ENCODE measurements at places on chromosomes 3 and 15.

DNA sequence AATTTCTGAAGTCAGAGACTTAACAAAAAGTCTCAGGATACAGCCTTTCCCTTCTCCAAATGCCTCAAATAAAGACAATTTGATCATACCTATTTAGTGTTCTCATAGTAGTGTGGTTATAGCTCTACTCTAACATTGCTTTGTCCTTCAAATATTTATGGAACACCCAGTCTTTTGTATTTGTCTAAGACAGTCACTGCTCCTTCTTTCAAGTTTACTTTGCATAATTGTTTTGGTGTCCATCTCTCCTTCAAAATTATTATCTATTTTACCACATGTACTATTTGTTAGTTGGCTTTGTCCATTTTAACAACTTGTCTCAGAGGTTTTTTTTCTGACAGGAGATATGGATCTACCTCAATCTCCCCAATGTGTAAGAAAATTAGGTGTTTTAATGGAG is 118.8 kb downstream of the UNC13C start:
- no peaks in the 10 kb centered on the region for H3K4me1 ChIP-seq
- H3K27ac ChIP-seq, result no peak overlapping the region
- no peak overlapping the region for H3K4me3 ChIP-seq
- no peaks in the 10 kb centered on the region for H3K36me3 ChIP-seq
- DNase-seq, result no peak

GRCh38 chr3:43727930-43728329 is 37.2 kb downstream of the ABHD5 start:
- no peaks in the 10 kb centered on the region for H3K4me1 ChIP-seq
- no peak overlapping the region for H3K27ac ChIP-seq
- H3K4me3 ChIP-seq, result no peak overlapping the region
- H3K36me3 ChIP-seq, result no peaks in the 10 kb centered on the region
- no peak for DNase-seq
- no peaks in the 10 kb centered on the region for H3K27me3 ChIP-seq

GRCh38 chr15:39205506-39206371 is 375.1 kb upstream of the THBS1 start:
- no peaks in the 10 kb centered on the region for H3K4me1 ChIP-seq
- DNase-seq, result no peak
- no peaks in the 10 kb centered on the region for H3K36me3 ChIP-seq
- no peak overlapping the region for H3K4me3 ChIP-seq
- no peak overlapping the region for H3K27ac ChIP-seq

- H3K4me1 ChIP-seq, result peaks cover 3% of the 10 kb centered on the region
- H3K36me3 ChIP-seq, result no peaks in the 10 kb centered on the region
- no peak overlapping the region for H3K27ac ChIP-seq
- no peak for DNase-seq
Measured at GRCh38 chr15:33005582-33005981, 188.9 kb downstream of the FMN1 start.

DNA sequence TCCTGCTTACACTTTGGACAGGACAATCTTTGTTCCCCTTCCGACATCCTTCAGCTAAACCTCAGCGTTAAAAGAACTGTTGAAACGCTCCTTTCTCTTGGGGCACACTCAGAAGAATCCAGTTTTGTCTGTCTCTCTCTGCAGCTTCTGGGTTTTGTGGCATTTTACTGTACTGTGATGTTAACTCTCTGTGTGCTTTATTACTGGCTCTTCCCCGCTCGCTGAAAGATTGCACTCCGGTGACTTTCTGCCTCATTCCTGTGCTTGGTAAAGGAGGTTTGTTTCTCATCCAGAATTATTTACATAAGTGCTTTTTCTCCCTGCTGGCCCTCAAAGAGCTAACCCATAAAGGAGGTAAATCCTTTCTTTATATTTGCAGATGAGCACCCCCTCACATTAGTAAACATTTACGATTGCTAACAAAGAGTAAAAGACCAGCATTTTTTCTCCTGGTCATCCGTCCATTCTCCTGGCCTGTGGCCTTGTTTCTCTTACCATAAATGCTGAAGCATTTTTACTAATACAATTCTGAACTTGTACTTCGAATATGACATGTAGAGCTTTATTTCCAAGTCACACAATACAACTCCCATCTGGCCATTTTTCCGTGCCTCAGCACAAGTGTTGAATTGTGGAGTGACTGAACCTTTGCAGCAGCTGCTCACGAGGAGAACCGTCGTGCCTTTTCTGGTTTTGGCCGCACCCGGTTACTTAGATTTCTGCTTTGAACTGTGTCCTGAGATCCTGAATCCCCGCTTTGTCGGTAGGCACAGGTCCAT is 69.3 kb upstream of the RPL35A start:
- H3K27ac ChIP-seq, result no peak overlapping the region
- peaks cover 6% of the 10 kb centered on the region for H3K36me3 ChIP-seq
- H3K4me1 ChIP-seq, result peaks cover 7% of the 10 kb centered on the region
- DNase-seq, result no peak
- H3K27me3 ChIP-seq, result 0 out of 2 replicates have a peak, but pooled peaks cover 4% of the 10 kb centered on the region
- no peak overlapping the region for H3K4me3 ChIP-seq

GRCh38 chr3:56621681-56622080 is 61.4 kb downstream of the TASOR start:
- H3K4me1 ChIP-seq, result no peaks in the 10 kb centered on the region
- H3K4me3 ChIP-seq, result no peak overlapping the region
- H3K27me3 ChIP-seq, result no peaks in the 10 kb centered on the region
- H3K36me3 ChIP-seq, result peaks cover 13% of the 10 kb centered on the region
- DNase-seq, result no peak

- H3K4me1 ChIP-seq, result no peaks in the 10 kb centered on the region
- H3K27ac ChIP-seq, result no peak overlapping the region
- H3K4me3 ChIP-seq, result no peak overlapping the region
- no peaks in the 10 kb centered on the region for H3K27me3 ChIP-seq
- H3K36me3 ChIP-seq, result no peaks in the 10 kb centered on the region
Measured at GRCh38 chr3:157920822-157921700, 185.2 kb downstream of the SHOX2 start.

- no peak for DNase-seq
- H3K4me1 ChIP-seq, result no peaks in the 10 kb centered on the region
- H3K27me3 ChIP-seq, result no peaks in the 10 kb centered on the region
- H3K36me3 ChIP-seq, result no peaks in the 10 kb centered on the region
Measured at GRCh38 chr15:25613134-25613533, 174.3 kb upstream of the UBE3A start.

- H3K36me3 ChIP-seq, result no peaks in the 10 kb centered on the region
- no peak overlapping the region for H3K4me3 ChIP-seq
- no peak for DNase-seq
- H3K27ac ChIP-seq, result no peak overlapping the region
Measured at GRCh38 chr3:129195731-129196256, 12.1 kb upstream of the CNBP start.

GRCh38 chr3:183904833-183905780 is 20.4 kb upstream of the PARL start:
- no peaks in the 10 kb centered on the region for H3K27me3 ChIP-seq
- no peaks in the 10 kb centered on the region for H3K36me3 ChIP-seq
- no peak for DNase-seq
- H3K4me3 ChIP-seq, result no peak overlapping the region
- H3K4me1 ChIP-seq, result peaks cover 2% of the 10 kb centered on the region
- H3K27ac ChIP-seq, result no peak overlapping the region

DNA sequence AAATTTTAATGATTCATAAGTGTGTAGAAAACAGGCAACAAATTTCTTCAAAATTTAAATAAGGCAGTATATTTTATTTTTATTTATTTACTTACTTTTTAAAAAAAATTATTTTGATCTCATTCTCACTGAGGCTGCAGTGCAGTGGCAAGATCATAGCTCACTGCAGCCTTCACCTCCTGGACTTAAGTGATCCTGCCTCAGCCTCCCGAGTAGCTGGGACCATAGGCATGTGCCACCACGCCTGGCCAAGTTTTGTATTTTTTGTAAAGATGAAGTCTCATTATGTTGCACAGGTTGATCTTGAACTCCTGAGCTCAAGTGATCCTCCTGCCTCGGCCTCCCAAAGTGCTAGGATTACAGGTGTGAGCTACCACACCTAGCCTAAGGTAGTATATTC is 61.2 kb upstream of the XRN1 start:
- H3K4me3 ChIP-seq, result no peak overlapping the region
- peaks cover 18% of the 10 kb centered on the region for H3K36me3 ChIP-seq
- no peaks in the 10 kb centered on the region for H3K4me1 ChIP-seq
- H3K27me3 ChIP-seq, result no peaks in the 10 kb centered on the region
- no peak for DNase-seq
- no peak overlapping the region for H3K27ac ChIP-seq

DNA sequence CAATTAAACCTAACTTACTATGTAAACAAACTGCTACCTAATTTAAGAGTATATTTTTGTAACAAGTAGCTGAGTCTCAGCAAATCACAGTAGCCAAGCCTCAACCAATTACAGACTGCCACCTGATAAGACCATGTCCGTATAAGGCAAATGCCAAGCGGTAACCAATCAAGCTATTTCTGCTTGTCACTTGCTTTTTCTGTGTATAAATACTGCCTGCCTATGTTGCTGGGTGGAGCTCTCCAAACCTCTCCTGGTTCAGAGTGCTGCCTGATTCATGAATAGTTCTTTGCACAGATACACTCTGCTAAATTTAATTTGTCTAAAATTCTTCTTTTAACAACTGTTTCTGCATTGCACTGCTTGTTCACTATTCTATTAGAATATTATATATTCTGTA is 42.6 kb downstream of the ZNF148 start:
- DNase-seq, result no peak
- no peaks in the 10 kb centered on the region for H3K4me1 ChIP-seq
- H3K27ac ChIP-seq, result no peak overlapping the region
- H3K4me3 ChIP-seq, result no peak overlapping the region
- no peaks in the 10 kb centered on the region for H3K36me3 ChIP-seq

DNA sequence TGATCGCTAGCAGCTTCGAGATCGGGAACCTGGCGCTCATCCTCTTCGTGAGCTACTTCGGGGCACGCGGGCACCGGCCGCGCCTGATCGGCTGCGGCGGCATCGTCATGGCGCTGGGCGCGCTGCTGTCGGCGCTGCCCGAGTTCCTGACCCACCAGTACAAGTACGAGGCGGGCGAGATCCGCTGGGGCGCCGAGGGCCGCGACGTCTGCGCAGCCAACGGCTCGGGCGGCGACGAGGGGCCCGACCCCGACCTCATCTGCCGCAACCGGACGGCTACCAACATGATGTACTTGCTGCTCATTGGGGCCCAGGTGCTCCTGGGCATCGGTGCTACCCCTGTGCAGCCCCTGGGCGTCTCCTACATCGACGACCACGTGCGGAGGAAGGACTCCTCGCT is 62.5 kb downstream of the SLCO3A1 start:
- no peaks in the 10 kb centered on the region for H3K27me3 ChIP-seq
- H3K27ac ChIP-seq, result no peak overlapping the region
- DNase-seq, result no peak
- no peak overlapping the region for H3K4me3 ChIP-seq
- H3K36me3 ChIP-seq, result no peaks in the 10 kb centered on the region

DNA sequence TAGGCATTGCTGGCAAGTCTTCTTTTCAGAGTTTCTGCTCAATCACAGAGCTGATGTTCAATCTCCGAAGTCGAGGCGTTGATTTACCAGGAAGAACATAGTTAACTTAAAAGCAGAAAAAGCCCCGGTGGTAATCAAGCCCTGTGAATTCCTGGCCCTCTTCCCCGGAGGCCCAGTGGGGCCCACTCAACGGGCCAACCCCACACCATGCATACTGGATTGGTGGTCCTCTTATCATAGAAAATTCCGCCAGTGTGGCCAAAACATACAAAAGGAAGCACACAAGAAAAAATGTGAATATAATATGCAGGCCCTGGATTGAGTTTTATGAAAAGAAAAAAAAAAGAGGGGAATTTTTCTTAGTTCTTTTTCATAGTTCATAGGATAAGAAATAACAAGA is 873.0 kb upstream of the NR2F2 start:
- no peak for DNase-seq
- no peaks in the 10 kb centered on the region for H3K36me3 ChIP-seq
- peaks cover 2% of the 10 kb centered on the region for H3K27me3 ChIP-seq
- H3K4me1 ChIP-seq, result no peaks in the 10 kb centered on the region
- H3K27ac ChIP-seq, result no peak overlapping the region

GRCh38 chr3:102790747-102791325 is 356.0 kb downstream of the ZPLD1 start:
- no peak overlapping the region for H3K4me3 ChIP-seq
- no peak for DNase-seq
- no peaks in the 10 kb centered on the region for H3K36me3 ChIP-seq
- H3K27ac ChIP-seq, result no peak overlapping the region

- H3K27ac ChIP-seq, result no peak overlapping the region
- H3K4me1 ChIP-seq, result no peaks in the 10 kb centered on the region
- DNase-seq, result no peak
- H3K27me3 ChIP-seq, result no peaks in the 10 kb centered on the region
Measured at GRCh38 chr3:43180027-43180426, 74.1 kb upstream of the POMGNT2 start.

DNA sequence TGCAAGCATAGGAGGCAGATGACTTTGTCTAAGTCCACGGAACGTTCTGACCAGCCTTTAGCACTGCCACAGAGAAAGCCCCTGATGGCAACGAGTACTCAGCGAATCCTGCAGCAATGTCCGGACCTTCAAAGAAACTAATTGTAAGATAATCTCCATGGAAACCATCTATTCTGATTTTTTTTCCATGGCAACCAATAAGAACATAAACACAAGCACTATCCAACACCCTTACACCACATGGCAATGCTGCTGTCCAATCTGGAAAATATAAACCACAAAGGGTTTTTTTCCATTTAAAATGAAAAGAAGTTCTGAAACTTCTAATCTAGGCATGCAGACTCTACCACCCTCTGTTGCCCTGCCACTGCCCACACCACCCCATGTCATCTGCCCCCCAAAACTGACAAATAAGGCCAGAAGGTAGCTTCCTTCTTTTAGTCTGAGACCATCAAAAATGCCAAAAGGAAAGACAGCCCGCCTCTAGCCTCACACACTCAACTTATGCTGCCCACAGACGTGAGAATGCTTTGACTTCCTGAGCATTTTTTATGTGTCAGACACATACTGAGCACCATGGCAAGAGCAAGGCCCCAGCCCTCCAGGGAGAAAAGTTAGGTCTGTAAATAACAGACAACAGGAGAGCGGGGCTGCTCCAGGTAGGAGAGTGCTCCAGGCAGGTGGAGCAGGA is 44.5 kb downstream of the POC1A start:
- H3K36me3 ChIP-seq, result peaks cover 2% of the 10 kb centered on the region
- H3K27ac ChIP-seq, result no peak overlapping the region
- H3K4me3 ChIP-seq, result no peak overlapping the region
- H3K27me3 ChIP-seq, result no peaks in the 10 kb centered on the region
- no peaks in the 10 kb centered on the region for H3K4me1 ChIP-seq

DNA sequence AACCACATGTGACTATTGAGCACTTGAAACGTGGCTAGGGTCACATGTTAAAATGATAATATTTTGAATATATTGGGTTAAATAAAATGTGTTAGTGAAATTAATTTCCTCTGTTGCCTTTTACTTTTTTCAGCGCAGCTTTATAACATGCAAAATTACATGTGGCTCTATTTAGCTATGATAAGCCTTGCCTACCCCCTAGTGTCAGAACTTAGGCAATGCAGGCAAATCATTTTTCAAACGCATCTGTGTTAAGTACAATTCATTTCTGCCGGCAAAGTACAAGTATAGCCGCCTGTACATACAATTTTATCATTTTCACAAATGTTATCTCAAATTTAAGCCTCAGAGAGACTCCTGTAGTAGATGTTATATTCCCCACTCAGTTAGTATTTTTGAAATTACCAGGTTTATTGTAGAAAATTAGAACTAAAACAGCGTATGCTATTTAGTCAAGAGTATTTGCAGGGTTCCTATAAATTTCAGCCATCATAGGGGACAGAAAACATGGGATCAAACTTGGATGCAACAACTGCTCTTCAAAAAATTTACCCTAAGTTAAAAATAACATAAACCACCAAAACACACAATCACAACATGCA is 56.1 kb downstream of the TAFA4 start:
- no peaks in the 10 kb centered on the region for H3K36me3 ChIP-seq
- no peaks in the 10 kb centered on the region for H3K4me1 ChIP-seq

All from H1 (cell line).